ENCODE measurements at places on chromosomes 7 and 10. TPM values are rescaled to one million over a fixed set of nuclear protein-coding genes. Genes with fewer than 3 reads are reported as not detected.

- DNase-seq, result no peak
Measured at GRCh38 chr7:102860351-102860811, 52.4 kb upstream of the LRRC17 start.

- no peak for DNase-seq
Measured at GRCh38 chr10:73759512-73760115, 15.4 kb downstream of the SEC24C start.

GRCh38 chr7:82926477-82926876 lies 236.2 kb downstream of the PCLO start:
- DNase-seq, result peak; percentile 45

DNA sequence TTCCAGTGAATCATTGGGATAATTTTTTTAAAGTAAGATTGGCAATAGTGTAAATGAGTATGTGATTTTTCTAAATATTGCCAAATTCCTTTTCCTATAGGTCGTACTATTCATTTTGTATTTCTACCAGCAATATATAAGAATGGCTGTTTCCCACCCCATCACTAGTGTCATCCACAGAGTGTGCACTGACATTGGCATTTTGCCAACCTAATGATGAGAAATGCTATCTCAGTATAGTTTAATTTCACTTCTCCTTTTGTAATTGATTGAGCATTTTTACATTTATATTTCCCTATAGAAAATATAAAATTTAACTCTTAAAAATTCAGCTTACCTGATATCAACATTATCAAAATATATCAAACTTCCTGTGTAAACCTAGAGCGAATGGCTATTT lies 17.6 kb upstream of the TMEM26 start:
- no peak for DNase-seq

DNA sequence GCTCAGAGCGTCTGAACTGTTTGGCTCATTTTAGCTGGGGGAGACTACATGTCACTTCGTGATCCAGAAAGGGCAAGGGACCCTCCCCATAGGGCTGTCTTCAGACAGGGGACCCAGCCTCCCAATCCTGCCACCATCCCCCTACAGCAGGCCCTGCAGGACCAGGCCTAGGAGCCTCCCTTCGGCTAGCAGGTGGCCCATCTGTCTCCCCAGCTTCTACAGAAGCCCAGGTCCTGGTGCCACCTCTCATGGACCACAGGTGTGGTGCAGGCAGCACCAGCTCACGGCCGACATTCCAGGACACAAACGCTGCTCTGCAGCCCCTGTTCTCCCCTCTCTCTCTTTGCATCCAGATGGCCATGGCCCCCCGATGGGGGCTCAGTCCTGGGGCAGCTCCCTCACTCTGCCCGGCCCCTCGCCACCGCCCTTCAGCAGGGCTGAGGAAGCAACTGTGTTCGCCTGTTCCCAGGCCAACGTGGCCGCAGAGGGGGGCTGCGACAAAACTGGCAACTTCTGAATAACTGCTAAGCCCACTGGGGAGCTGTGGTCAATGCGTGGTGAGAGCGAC lies 10.3 kb downstream of the TECPR1 start:
- DNase-seq, result no peak

DNA sequence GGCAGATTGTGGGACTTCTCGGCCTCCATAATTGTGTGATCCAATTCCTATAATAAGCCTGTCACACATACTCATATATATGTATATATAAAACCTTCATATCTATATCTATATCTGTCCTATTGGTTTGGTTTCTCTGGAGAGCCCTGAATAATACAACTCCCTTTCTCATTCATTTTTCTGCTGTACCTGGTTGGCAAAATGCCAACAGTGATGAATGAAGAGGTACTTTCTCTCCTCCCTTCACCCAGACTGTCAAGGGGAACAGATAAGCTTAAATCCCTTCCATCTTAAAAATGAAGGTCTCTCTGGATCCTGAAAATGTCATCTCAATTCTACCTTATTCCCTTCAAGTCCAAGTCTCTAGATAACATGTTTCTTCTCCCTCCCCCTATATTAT lies 60.3 kb upstream of the FOXP2 start:
- DNase-seq, result no peak

Gene PLAC9
- not detected for total RNA-seq

DNA sequence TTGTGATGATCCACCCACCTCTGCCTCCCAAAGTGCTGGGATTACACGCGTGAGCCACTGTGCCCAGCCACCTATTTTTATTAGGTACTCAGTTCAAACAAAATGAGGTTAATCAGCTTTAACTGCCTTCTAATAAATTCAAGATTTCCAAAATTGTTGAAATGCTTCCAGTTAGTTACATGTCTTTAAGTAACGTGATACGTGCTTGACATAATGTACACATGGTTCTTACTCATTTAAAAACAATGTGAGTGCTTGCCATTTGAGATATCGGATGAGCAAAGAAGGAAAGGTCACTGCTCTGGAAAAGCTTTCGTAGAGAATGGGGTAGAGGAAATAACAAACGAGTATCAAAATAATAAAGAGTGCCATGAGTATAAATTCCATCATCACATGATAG lies 83.6 kb downstream of the KMT2E start:
- no peak for DNase-seq

DNA sequence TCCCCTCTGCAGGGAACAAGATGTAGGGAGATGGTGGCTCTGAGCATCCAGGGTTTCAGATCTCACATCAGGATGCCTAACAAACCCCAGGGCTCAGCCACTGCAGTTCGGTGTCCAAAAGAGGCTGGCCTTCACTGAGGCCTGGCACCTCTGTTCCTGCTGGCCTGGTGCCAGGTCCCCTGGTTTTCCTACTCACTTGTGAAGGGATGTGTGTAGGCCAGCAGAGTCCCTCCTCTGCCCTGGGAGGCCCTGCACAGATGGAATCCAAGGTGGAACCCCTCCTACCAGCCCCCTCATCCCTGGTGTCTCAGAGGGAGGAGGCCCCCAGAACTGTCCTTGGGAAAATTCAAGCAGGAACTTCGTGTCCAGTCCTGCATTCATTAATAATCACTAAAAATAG lies 260.6 kb downstream of the CCSER2 start:
- no peak for DNase-seq

Gene BUB3
- total RNA-seq, result 245 TPM

DNA sequence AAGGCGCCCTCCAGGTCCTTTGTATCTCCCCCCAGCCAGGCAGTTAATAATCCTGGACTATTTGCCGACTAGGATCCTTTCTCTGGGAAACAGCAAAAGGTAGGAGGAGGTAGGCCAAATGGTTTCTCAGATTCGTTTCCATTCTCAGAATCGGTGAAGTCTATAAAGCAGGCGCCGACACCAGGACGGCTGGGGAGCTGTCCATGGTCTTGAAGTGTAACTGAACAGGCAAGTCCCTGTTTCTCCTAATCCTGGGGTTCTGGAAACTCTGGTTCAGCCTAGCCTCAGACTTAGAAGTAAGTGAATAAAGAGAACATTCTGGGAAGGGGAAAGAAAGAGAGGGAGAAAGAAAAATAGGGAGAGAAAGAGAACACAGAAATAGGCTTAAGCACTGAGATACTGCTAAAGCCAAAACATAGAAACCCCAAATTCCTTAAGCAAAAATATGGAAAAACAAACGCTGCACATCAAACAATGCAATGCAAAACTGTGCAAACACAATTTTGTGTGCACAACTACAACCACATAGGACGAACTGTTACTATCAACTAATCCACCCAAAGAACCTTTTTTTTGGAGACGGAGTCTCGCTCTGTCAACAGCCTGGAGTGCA lies 11.1 kb upstream of the INA start:
- DNase-seq, result peak; percentile 89

DNA sequence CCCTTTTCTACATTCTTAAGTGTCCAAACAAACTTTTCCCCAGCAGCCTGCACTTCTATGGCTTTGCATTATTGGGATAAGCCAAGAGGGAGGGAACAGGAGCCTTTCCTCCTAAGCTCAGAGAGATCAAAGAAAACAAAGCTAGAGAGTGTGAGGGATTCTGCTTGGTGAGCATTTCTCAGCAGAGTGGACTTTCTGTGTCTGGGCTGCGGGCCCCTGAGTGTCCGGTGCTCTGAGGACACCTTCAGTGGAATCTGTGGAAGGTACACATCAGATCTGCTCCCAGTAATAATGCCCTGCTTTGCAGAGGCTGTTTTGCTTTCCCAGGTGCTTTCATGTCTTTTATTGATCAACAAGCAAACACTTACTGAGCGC lies 50.2 kb downstream of the KCNMA1 start:
- peak; percentile 15 for DNase-seq

Gene EEF1AKMT2
- total RNA-seq, result 41.0 TPM
